ENCODE measurements at places on chromosomes 3 and 15.
A peak's percentile ranks its signal among the peaks of the same experiment; 100 is the strongest.

DNA sequence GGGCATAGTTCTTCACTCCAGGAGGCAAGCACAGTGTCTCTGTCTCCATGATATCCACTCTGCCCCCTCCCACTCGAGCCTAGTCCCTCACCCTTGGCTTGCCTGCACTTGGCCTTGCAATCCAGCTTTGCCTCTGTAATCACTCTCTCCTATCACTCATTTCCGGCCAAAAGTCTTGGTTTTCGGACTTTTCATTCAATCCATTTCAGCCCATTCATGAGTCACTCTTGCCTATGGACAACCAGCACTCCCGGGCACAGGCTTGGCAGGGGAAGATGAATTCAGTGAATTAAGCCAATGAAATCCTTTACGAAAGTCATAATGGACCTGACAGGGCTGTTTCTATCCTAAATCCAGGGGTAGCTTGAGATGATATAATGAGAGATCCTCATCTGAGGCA lies 21.7 kb downstream of the DAZL start:
- DNase-seq: no peak

GRCh38 chr3:14429237-14429636 lies 26.8 kb downstream of the SLC6A6 start:
- no peak for DNase-seq

- DNase-seq: no peak
Measured at GRCh38 chr15:79412429-79412828, 19.7 kb upstream of the MINAR1 start.

DNA sequence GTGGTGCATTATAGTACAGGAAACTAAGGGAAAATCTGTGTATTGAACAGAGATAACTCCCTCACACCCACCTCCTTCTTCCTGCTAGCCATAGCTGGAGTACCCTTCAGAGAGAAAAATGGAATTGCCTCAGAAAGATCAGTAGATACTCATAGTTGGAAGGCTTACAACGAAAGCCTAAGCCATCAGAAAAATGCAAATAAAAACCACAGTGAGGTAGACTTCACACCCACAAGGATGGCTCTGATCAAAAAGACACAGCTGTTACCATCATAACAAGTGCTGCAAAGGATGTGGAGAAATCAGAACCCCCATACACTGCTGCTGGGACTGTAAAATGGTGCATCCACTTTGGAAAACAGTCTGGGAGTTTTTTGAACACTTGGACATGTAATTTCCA lies 7.4 kb upstream of the DLG1 start:
- DNase-seq: no peak

- DNase-seq: no peak
Measured at GRCh38 chr15:92123962-92124656, 269.6 kb upstream of the ST8SIA2 start.

GRCh38 chr3:143418391-143418790 lies 298.8 kb downstream of the CHST2 start:
- no peak for DNase-seq

DNA sequence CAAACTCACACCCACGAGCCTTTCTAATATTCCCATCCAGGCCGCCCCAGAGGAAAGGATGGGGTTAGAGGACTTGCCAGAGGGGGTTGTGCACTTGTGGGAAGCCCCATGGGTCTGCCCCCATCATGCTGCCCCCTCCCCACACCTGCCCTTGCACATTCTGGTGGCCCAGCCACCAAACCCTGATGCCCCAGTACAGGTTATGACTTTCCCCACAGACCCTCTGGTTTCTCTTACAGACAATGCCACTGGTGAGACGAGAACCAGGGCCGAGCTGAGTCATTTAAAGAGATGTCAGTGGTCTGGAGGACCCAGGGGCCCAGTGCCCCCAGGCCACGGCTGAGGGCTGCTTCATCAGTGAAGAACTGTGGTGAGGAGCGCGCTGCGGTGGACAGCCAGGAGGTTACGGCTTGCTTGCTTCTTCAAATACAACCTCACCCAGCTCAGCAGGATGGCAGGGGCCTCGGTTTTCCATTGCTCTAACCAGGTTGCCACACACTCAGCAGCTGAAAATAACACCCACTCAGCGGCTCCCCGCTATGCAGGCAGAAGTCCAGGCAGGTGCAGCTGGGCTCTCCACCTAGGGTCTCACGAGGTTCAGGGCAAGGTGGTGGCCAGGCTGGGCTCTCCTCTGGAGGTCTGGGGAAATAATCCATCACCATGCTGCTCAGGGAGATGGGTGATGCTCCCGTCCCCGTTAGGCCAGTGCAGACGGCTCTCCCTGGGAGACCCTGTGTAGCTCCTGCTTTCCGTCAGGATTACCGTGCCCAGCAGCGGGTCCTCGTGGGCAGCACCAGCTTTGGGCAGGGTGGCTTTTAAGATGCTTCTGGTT lies 13.8 kb upstream of the SNRPA1 start:
- peak; percentile 31 for DNase-seq

DNA sequence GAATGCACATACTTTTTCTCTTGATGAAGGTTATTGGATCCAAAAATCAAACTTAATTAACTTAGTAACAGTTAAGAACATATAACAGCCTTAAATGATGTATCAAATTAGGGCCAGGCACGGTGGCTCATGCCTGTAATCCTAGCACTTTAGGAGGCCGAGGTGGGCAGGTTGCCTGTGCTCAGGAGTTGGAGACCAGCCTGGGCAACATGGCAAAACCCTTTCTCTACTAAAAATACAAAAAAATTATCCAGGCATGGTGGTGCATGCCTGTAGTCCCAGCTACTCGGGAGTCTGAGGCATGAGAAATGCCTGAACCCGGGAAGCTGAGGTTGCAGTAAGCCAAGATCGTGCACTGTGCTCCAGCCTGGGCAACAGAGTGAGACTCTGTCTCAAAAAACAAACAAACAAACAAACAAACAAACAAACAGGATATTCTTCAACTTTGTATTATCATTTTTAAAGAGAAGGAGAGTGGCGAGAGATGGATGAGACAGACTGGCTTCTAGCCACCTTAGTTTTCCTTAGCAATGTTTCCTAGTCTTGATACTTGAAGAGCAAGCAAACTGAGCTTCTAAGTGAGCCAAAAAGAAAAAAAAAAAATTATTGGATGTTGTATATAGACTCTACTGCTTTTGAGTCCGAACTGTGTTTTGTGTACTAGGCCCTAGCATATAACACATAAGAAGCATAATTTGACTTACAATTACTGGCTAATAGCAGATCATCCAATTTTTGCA lies 13.8 kb downstream of the SPRED1 start:
- DNase-seq: no peak

- no peak for DNase-seq
Measured at GRCh38 chr3:49454898-49455681, 15.0 kb upstream of the DAG1 start.

- no peak for DNase-seq
Measured at GRCh38 chr15:91866971-91867372, 13.5 kb downstream of the SLCO3A1 start.
